Activated CD4-positive, alpha-beta T cell treated with anti-CD3 and anti-CD28 coated beads, Interleukin-2, amount 10 ng/mL, durations not matched to agents 24 days and 14 days (primary cell): ENCODE measurements at places on chromosomes 12 and 14.

DNA sequence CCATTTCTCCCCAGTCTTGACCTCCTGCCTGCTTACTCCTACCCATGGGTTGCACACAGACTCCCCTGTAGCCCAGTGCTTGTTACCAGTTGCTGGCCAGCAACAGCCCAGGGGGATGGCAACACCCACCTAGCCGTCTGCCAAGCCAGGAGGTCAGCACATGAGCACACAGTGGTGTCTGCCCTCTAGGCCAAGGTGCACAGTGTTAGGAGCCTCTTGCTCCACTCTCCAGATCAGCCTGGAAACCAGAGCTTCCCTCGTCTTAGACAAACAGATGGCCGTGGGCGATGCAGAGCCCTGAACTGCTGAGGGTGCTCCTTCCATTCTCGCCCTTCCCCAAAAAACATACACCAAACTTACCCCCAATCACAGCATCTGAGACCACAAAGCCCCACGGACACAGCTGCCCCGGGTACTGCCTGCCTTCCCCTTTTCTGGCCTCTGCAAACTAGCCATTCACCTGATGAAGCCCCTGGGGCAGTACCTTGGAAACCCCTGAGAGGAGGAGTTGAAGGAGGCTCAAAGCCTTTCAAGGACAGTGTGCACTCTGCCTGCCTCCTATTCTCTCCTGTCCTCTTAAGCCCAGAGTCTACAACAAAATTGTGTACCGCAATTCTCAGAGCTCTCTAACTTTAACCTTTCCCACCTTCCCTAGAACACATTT is 1.0 kb upstream of the GPD1 start:
- DNase-seq = no peak

DNA sequence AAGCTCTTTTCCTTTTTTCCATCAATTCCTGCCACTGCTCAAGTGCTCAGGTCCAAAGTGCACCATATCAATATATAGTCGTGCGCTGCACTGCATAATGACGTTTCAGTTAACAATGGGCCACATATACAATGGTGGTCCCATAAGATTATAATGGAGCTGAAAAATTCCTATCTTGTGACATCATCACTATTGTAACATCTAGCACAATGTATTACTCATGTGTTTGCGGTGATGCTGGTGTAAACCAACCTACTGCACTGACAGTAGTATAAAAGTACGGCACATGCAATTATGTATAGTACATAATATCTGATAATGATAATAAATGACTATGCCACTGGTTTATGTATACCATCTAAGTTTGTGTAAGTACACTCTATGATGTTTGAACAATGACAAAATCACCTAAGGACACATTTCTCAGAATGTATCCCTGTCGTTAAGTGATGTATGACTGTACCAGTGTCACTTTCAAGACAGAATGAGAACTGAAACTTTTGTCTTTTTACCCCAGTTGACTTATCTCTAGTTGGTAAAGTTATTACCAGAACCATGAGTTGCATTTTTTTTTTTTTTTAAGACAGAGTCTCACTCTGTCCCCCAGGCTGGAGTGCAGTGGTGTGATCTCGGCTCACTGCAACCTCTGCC is 53.7 kb upstream of the INSM2 start:
- no peak for DNase-seq

- DNase-seq = no peak
These were observed 356.0 kb downstream of the DUSP6 start for GRCh38 chr12:88996200-88996788.

DNA sequence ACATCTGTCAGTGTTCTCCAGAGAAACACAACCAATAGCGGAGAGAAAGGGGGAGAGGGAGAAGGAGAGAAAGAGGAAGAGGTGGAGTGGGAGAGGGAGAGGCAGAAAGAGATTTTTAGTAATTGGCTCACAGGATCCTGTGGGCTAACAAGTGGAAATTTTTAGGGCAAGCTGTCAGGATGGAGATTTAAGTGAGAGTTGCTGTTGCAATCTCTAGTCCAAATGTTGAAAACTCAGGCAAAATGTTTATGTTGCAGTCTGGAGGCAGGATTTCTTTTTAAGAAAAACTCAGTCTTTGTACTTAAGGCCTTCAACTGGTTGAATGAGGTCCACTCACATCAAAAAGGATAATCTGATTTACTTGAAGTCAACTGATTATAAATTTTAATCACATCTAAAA is 12.5 kb upstream of the GLIPR1L2 start:
- DNase-seq = no peak

DNA sequence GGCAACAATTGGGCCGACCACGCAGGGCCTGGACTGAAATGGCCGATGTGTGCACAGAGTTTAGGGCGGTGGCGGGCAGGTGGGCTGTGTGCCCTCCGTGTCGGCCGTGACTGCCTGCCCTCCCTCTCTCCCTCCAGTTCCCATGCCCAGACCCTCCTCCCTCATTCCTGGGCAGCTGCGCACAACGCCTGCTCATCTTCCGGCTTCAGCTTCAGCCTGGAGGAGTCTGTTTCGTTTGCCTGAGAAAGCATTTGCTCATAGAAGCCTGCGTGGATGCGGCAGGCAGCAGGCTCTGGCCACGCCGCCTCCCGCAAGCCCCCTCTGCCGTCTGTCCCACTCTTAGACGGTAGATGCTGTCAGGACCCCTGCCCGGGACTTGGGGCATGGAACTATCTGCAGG is 47.3 kb upstream of the FZD10 start:
- DNase-seq = no peak

GRCh38 chr12:68190301-68190700 is 30.8 kb upstream of the IFNG start:
- no peak for DNase-seq

GRCh38 chr12:6096527-6096926 is 27.9 kb downstream of the VWF start:
- no peak for DNase-seq

GRCh38 chr12:38880288-38880687 is 25.1 kb downstream of the CPNE8 start:
- no peak for DNase-seq

GRCh38 chr14:105091517-105092170 is 26.4 kb upstream of the GPR132 start:
- peak; percentile 61 for DNase-seq

DNA sequence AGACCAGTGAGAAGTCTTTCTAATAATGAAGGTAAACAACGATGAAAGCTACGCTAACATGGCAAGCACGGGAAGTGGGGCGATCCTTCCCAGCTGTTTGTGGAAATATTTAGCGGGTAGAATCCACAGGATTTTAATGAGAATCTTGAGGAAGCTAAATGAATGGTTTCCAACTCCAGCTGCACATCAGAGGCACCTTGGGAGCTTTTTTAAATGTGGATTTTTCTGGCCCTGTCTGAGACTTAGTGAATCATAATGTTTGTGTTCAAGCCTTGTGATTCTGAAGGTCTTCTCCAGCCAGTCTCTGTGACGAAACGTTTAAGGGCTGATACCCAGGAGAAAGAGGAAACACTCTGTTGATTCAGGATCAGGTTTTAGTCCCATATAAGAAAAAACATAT is 169.8 kb downstream of the CAPZA3 start:
- no peak for DNase-seq

- no peak for DNase-seq
These were observed 170.5 kb downstream of the NDUFA12 start for GRCh38 chr12:94832780-94833681.

- no peak for DNase-seq
These were observed 38.3 kb upstream of the CATSPERB start for GRCh38 chr14:91770185-91770584.

GRCh38 chr12:50222275-50222783 is 55.2 kb upstream of the CERS5 start:
- peak; percentile 79 for DNase-seq

GRCh38 chr14:50339178-50339804 is 27.2 kb downstream of the DMAC2L start:
- DNase-seq = no peak

DNA sequence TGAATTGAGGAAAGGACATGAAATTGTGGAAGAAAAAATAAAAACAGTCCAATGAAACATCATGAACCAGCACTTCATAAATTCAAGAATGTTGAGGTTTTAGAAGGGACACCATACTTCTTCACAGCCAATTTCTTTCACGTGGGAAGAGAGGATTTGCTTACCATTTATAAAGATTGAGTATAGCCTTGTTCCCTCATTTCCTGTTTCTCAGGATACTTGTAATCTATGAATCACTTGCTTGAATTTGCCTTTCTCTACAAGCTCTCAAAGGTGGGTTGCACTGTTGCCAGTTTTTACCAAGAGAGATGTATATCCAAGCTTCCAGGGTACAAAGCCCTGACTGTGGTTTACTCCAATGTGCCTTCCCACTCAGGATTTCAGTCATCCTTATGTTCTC is 116.1 kb downstream of the DUSP6 start:
- no peak for DNase-seq

DNA sequence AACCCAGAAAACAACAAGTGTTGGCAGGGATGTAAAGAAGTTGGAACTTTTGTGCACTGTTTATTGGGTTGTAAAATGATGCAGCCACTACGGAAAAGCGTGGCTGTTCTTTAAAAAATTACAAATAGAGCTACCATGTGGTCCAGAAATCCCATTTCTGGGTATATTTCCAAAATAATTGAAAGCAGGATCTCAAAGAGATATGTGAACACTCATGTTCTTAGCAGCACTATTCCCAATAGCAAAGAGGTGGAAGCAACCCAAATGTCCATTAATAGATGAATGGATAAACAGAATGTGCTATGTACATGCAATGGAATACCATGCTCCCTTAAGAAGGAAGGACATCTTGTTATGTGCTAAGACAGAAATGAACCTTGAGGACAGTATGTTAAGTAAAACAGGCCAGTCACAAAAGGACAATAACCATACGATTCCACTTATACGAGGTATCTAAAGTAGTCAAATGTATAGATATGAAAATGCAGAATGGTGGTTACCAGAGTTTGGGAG is 249.5 kb downstream of the PHLDA1 start:
- no peak for DNase-seq

DNA sequence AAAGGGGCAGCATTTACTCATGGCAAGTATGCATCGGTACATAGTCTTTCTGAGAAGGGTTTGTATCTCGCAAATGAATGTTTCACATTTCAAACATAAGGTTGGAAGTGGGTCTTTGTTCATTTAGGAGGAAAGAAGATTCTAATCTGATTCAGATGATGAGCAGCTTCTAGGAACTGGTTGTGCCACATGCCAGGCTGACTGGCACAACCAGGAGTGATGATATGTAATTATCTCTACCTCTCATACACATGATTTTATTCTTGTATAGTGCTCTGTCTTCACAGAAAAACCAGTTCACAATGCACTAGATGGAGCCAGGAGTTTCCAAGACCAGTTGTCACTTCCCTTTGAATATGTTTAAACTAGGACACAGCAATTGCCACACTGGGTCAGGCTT is 13.7 kb upstream of the BEST3 start:
- no peak for DNase-seq

DNA sequence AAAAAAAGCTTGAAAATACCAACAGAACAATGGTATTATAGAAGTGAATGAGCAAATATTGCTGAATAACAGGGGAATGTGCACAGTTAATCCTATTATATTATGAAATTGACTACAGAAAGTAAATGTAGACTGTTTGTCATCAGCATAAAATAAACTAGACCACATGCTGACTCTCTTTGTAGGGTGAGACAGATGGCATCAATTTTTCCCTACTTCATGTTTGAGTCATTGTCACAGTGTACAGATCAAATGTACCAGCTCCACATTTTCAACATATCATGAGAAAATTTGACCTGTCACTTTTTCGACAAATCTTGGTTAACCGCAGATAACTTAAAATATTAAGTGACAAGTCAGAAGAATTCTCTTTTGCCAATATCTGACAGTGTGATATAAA is 421.0 kb downstream of the RPL10L start:
- no peak for DNase-seq

GRCh38 chr12:103401421-103401820 is 94.3 kb downstream of the C12orf42 start:
- DNase-seq = no peak

- DNase-seq = peak; percentile 70
These were observed 179.9 kb upstream of the ATF7IP start for GRCh38 chr12:14185427-14186192.

GRCh38 chr12:58416236-58416635 is 474.9 kb downstream of the ATP23 start:
- no peak for DNase-seq

DNA sequence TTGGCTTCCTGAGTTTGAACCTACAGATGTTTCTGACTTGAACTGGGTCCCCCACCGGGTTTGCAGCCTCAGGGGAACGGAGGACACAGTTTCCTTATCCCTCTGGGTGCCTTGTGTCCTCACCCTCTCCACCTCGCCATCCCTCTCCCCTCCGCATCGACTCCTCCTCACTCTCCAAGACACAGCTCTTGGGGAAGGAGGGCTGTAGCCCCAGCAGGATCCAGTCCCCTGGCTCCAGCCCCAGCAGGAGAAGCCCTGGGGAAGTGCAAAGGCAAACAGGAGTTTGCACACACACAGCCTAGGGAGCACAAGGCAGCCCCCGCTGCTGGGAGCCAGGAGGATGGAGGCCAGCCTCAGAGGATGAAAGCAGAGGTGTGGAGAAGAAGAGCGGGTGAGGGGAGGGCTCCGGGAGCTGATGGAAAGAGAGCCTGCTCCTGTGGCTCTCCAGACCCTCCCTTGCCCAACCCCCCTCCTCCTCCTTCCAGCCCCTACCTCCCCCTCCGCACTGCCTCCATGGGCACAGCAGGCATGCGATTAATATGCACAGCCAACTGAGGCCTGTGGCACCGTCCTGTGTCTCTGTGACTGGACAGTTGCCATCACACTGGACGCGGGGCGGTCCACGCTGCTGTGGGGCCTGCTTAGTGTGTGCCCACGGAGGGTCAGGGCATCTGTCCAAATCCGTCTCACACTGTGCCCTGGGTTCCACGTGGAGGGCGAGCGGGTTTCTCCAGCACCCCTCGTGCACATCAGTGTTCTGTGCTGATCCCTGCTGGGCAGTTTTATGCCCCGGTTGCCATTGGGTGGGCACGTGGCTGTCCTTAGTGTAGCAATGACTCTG is 193.7 kb upstream of the DIO3 start:
- peak; percentile 45 for DNase-seq

DNA sequence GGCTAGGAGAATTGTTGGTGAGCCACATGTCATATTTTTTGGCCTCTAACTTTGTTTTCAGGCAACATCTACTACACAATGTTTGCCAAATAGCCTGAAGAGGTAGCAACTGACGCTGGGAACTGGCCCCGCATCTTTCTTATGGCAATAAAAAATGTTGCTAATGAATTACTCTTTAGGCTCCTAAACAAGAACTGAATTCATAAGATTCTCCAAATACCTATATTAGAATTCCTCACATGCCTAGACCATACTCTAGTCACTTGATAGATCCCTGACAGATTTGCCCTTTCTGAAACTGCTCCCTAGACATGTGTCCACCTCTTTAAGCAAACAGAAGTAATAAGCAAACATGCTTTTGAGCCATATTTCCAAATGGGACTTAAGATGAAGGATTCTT is 209.0 kb upstream of the ATXN7L3B start:
- DNase-seq = no peak

GRCh38 chr12:23666866-23667265 is 282.6 kb downstream of the SOX5 start:
- no peak for DNase-seq

- DNase-seq = peak; percentile 90
These were observed 69.7 kb downstream of the SVOP start for GRCh38 chr12:108950991-108951739.
